Right renal pelvis (tissue), 4 donors: ENCODE measurements at places on chromosomes 1 and 21.

DNA sequence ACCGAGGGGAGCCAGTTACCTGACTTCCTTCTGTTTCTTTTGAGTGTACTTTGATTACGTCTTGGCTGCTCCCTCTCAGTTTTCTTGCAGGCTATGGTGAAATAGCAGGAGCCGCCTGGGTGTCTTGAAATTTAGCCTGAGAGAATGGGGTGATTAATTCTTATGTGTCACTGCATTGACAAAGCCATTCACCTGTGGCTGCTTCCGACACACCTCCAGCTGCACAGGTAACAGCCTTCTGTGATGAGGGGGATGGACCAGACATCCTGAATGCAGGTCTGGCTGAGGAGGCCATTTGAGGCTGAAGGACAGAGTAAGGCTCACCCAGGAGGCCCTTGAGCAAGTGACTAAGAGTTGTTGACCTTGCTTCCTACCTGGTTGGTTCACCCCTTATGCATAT lies 16.5 kb downstream of the CACNA1E start:
- DNase-seq = no peak

DNA sequence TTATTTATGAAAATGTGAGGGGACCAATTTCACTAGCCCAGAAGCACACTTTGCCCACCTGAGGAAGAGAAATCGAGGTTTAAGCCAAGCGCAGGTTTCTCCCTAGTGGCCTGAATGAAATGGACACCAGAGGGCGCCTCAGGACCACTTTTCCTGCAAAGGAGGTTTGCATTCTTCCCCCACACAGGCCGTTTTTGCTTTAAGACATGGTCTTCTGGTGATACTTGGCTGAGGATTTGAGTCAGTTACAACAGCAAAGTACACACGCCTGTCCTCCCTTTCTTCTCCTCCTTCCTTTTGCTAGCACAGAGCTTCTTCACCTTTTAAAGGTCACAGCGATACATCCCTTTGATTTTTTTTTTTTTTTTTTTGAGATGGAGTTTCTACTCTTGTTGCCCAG lies 5.4 kb downstream of the PLA2G2E start:
- peak; percentile 75 for DNase-seq

GRCh38 chr1:67532452-67533216 lies 102.4 kb upstream of the SERBP1 start:
- DNase-seq = peak; percentile 73

- no peak for DNase-seq
Observed at GRCh38 chr1:246448373-246448772, 58.7 kb downstream of the SMYD3 start.

GRCh38 chr1:87938631-87939030 lies 610.0 kb downstream of the LMO4 start:
- no peak for DNase-seq

DNA sequence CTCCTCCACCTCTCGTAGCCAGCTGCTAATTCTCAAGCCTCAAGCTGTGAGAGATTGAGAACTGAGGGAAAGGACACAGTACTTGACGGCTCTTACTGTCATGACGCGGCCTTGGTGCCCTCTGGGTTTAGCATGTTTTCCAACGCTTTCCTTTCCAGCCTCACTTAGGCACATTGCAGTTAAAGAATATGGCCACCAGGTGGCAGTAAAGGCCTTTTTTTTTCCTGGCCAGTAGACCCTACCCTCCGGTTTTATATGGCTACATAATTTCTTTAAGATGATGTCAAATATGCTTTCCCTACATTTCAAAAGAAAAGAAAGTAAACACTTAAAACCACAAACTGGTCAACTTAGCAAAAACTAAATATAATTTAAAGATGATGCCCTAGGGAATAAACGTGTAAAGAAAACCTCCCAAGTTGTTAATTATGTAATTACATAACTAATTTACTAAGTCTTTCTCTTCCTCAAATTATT lies 56.8 kb upstream of the PRDX6 start:
- peak; percentile 60 for DNase-seq

GRCh38 chr1:63010913-63011660 lies 227.2 kb downstream of the ATG4C start:
- no peak for DNase-seq

DNA sequence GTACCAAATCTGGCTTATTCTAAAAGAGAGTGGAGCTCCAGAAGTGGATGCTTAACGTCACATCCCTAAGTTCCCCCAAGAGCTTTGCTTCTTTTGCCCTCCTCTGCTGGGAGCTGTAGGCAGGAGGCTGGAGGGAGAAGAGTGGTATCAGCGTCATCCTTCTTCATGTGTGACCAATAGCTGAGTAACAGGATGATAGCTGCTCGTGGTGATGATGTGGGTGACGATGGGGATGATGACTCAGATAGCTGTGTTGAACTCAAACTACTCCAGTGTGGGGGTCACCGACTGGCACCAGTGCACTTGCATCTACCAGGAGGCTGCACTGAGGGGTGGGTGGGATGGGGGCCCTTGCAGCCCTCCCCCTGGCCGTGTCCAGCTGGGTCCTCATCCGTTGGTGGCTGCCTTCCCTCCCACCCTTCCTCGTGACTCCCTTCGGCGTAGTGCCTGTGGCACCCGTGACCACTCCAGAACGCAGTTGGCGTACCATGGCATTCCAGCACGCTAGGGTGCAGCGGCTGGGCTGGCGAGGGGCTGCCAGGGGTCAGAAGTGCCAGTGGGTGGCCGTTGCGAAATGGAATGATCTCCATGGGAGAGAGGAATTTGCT lies 1.1 kb downstream of the IGFN1 start:
- no peak for DNase-seq

DNA sequence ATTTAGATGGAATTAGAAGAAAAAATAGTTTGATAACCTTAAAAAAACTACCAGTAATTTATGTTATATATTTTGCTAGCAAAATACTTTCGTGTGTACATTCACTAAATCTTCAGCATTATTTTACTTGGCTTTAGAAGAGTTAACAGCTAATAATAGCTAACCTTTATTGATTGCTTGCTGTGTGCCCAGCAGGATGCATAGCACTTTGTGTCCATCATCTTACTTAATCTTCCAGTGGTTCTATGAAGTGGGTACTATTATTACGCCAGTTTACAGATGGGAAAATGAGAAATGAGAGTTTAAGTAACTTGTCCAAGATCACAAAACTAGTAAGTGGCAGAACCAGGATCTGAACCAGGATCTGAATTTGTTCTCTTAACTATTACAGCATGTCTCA lies 41.7 kb upstream of the GPR25 start:
- no peak for DNase-seq

DNA sequence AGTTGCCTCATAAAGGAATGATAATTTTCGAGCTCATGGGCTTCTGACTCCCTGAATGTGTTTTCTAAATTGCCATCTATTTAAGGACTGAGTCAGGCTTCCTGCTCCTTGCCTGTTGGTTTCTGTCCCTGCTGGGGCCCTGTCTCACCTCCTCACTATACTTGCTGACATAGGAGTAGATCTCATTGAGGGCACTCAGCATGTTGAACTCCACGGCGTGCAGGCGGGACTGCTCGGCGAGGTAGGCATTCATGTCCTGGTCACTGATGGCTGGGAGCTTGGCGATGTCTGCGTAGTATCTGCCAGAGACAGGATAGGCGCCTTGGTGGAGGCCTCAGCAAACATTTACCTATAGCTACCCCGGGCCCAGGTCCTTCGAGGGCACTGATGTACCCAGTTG lies 116.9 kb upstream of the CD34 start:
- no peak for DNase-seq

GRCh38 chr1:235925016-235925415 lies 58.3 kb upstream of the LYST start:
- no peak for DNase-seq

DNA sequence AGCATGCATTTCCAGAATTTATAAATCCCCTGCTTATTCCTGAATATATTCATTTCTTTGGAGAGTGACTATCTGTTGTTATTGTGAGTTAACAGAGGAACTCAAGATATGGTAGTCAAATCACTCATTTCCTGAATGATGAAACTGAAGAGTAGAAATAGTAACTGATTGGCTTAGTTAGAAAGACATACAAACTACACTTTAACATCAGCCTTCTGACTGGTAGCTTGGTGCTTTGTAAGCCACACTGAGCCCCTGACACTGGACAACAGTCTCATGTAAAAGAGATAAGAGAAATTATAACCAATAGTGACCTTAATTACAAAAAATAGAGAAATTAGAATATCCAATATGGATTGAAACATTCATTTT lies 4.8 kb downstream of the GBP7 start:
- no peak for DNase-seq
